ENCODE measurements at places on chromosomes 6 and 20.

- peak; percentile 68 for DNase-seq
Measured at GRCh38 chr20:3980260-3981131, 34.9 kb downstream of the RNF24 start.

DNA sequence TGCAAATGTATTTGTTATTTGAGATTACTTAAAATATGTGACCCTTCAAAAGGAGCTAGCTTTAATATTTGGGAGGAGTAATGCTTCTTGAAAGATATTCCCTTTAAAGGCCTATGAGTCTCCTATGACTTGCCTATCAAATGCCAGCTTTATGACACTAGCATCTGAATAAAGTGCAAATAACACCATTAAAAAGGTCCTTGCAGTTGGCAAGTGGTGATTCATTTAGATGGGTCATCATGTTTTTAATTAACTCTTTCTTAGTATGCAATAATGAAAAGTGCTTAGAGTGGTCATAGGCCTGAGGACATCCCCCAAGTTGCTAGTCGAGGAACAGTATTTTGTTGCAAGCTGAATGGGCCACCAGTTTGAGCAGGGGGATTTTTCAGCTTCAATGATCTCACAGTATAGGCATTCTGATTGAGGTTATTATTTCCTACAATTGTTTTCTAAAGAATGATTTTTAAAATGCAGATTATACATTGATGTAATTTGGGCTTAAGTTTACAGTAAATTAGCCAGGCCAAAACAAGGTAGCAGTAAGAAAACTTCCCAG is 3.7 kb upstream of the CD2AP start:
- no peak for DNase-seq

GRCh38 chr20:20217621-20218020 is 150.3 kb upstream of the INSM1 start:
- no peak for DNase-seq

DNA sequence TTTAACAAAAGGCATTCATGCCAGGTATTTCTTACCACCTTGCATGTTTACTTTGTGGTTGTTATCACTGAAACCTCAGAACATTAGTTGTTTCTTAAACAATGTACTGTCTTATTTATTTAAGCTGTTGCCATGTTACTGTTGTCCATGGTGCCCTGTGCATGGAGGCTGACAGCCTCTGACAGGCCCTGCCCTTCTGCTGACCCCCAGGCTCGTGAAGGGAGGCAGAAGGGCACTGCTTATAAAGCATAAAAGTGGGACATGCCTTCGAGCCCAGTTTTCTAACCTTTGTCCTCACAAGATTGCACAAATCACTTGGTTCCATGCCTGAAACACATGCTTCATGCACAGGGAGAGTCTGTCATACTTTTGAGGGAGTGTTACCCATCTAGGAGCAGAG is 46.7 kb upstream of the CLIC5 start:
- DNase-seq: no peak

DNA sequence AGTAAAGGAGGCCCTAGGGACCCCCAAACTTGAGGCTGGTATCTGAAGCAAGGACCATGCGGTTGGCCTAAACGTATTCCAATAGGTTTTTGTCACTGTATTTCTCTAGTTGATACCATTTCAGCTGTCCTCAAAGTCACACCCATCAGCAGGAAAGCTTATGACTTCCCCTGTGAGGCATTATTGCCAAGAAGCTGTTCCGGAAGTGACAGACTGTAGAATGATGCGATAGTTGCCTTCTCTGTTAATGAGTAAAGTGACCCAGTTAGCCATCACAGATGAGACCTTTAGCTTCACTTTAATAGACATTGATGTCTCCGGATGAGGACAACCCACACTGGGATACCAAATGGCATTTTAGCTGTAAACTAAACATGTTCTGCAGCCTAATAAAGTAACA is 147.9 kb downstream of the RNGTT start:
- no peak for DNase-seq

GRCh38 chr6:78465059-78465634 is 402.2 kb upstream of the IRAK1BP1 start:
- no peak for DNase-seq

- DNase-seq: no peak
Measured at GRCh38 chr6:71531006-71531405, 242.4 kb downstream of the OGFRL1 start.

GRCh38 chr6:6057442-6058053 is 50.8 kb upstream of the NRN1 start:
- DNase-seq: peak; percentile 10

GRCh38 chr20:40843251-40843650 is 154.2 kb upstream of the MAFB start:
- DNase-seq: no peak

- DNase-seq: no peak
Measured at GRCh38 chr20:35515949-35516645, 13.4 kb downstream of the C20orf173 start.

DNA sequence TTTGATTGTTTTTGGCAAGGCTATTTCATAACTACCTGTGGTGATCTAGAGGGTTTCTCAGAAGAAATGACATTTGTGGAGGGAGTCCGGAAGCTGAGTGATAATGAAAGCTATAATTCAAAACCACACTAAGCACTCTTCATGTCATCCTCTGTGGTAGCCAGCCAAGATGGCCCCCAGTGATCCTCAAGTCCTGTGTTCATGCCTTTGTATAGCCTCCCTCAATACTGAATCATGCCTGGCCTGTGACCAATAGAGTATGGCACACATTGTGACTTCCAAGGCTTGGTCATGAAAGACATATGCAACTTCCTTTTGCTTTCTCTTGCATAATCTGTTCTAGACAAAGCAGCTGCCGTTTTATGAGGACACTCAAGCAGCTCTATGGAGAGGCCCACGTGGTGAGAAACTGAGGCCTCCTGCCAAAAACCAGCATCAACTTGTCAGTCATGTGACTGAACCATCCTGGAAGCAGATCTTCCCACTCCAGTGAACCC is 12.8 kb upstream of the DNAAF9 start:
- no peak for DNase-seq

- DNase-seq: peak; percentile 20
Measured at GRCh38 chr6:82017288-82017687, 230.3 kb downstream of the IBTK start.

DNA sequence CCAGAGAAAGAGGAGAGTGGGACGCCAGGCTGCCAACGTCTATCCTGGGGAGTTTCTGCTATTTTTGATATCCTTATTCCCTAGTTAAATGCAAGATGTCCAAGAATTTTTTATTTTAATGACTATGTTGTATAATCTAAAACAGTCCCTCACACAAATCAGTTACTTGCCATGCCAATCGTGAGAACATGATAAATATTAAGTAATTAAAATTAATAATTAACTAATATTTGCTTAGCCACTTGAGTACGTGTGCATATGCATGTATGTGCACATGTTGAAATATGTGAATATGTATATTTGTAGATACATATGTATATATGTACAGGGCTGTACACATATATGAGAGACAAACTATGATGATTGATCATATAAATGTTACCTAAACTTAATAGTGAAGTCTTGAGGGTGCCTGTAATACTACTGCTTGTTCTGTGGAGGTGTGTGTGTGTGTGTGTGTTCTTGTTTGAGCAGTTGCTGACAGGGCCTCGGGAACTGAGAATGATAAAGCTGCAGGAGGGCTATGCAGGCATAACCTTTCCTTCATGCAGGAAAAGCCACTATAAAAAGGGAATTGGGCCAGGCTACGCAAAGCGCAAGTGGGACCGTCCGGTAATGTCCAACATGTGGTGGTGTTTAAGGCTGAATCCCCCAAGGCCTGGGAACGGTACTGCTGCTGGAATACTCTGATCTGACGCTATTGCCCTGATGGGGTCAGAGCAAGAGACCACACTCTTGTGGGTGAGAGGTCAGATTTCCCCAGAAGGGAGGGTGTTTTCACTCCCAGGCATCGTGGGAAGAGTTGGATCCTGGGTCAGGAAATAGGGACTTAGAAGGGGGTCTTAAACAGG is 148.3 kb upstream of the TBX18 start:
- no peak for DNase-seq

GRCh38 chr6:120320481-120321162 is 971.1 kb upstream of the MAN1A1 start:
- no peak for DNase-seq

GRCh38 chr20:62739581-62740285 is 31.1 kb downstream of the NTSR1 start:
- no peak for DNase-seq

DNA sequence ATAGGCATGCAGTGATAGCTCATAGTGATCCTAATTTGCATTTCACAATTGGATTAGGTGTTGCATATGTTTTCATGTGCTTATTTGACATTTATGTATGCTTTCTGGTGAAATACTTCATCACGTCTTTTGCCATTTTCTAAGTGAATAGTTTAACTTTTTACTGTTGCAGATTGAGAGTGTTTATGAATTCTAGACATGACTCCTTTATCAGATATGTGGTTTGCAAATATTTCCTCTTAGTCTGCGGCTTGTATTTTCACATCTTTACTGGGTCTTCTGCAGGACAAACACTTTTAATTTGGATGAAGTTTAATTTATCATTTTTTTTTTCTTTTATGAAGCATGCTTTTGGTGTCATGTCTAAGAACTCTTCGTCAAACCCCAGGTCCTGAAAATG is 39.2 kb downstream of the CCN2 start:
- DNase-seq: no peak

GRCh38 chr6:106254636-106255035 is 70.9 kb downstream of the ATG5 start:
- no peak for DNase-seq

- DNase-seq: no peak
Measured at GRCh38 chr6:137863091-137863797, 3.8 kb upstream of the TNFAIP3 start.

GRCh38 chr6:39227476-39227875 is 1.8 kb downstream of the KCNK5 start:
- no peak for DNase-seq

DNA sequence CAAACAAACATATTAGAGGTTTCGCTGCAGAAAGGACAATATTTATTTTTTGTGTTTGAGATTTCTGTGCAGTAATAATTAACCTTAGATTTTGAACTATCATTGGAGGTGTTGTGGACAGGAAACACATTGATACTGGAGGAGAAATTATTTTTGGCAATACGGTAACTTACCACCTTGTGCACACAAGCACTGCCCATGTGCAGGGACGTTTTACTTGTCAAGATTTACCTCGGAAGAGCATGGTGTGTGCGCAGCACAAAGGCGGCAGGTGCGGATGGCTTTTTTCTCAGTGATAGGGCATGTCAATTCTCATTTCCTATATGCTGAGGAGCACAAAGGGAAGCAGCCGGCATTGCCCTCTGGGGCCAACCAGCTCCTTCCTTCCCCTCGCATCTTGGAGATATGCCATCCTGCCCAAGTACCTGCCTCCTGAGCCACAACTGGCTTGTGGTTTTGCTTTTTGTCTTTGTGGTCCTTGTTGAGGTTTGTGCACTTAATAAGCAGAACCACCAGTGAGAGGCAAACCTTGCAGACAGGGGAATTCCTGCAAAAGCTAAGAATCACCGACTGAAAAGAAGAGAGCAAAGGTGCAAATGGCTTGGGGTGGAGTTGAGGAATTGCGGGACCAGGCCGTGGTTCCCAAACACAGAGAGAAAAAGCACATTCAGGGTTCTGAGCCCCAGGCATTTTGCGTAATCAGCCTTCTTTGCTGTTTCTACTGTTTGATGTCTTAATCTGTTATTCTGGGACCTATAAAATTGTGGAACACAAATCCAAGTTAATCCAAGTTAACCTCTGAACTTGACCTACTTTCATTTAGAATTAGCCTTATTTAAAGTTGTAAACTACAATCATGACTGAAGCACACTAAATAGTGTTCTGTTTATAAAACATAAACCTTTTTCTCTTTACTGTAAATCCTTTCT is 21.9 kb downstream of the SAMD5 start:
- DNase-seq: no peak

- no peak for DNase-seq
Measured at GRCh38 chr6:48691420-48691819, 580.4 kb upstream of the PTCHD4 start.

DNA sequence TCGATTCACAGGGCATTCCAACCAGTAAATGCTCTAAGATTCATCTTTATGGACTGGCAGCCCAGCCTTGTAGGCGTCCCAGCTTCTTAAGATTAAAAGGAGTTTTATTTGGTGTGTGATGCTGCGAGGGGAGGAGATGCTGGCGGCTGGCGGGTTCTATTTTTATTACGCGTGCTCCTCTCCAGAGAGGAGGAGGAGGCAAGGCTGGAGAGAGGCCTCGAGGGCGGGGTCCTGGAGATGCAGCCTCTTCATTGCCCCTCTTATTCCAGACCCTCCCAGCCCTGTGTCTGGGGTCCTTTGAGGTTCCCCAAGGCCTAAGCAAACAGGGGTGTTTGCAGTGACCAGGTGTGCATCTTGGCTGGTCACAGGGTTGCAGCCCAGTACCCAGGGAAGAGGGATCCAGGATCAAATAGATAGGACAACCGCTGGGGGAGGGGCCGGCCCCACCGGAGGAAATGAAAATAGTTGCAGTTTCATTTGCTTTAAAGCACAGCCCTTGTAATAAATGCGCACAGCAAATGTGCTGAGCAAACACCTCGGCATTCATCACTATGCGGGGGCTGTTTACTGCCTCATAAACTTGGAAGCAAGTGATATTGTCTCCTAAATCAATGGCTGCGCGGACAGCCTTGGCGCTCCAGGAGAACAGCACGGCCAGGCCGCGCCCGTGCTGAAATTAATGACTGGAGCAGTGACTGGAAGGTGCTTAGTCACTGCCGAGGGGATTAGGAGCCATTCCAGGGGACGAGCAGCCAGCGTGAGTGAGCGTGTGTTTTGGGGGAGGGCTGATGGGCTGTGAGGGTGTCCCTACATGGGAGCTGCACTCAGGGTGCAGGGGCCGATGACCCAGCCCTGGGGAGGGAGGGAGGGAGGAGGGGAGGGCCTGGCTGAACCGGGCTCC is 83.0 kb downstream of the TMEM242 start:
- peak; percentile 65 for DNase-seq

GRCh38 chr20:18180815-18181214 is 43.2 kb downstream of the KAT14 start:
- DNase-seq: no peak

DNA sequence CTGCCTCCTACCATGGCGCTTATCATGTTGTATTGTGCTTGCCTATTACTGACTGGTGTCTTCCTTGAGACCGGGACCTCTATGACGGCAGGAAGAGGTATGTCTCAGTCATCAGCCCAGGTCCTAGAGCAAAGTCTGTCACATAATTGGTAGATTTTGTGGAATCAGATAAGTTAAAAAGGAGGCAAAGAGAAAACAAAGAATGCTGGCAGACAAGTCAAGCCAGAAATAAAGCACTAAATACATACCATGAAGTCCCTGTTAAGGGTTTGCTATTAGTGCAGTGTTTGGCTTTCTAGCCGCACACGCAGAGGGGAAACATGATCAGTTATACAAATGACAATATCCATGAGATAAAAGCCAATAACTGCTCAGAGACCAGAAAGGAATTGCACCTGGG is 6.0 kb downstream of the TOMM34 start:
- no peak for DNase-seq

- no peak for DNase-seq
Measured at GRCh38 chr6:19465760-19466159, 371.4 kb upstream of the ID4 start.

Measured in HuH-7 (cell line).